ENCODE measurements at places on chromosomes 12 and 14. TPM values are rescaled to one million over a fixed set of nuclear protein-coding genes. Genes with fewer than 3 reads are reported as not detected.

Gene PSMD9
- 45.3 TPM for total RNA-seq

Gene TTLL5
- total RNA-seq = 17.9 TPM

Gene MRPS35
- total RNA-seq = 53.5 TPM

Gene RHOF
- 15.0 TPM for total RNA-seq

DNA sequence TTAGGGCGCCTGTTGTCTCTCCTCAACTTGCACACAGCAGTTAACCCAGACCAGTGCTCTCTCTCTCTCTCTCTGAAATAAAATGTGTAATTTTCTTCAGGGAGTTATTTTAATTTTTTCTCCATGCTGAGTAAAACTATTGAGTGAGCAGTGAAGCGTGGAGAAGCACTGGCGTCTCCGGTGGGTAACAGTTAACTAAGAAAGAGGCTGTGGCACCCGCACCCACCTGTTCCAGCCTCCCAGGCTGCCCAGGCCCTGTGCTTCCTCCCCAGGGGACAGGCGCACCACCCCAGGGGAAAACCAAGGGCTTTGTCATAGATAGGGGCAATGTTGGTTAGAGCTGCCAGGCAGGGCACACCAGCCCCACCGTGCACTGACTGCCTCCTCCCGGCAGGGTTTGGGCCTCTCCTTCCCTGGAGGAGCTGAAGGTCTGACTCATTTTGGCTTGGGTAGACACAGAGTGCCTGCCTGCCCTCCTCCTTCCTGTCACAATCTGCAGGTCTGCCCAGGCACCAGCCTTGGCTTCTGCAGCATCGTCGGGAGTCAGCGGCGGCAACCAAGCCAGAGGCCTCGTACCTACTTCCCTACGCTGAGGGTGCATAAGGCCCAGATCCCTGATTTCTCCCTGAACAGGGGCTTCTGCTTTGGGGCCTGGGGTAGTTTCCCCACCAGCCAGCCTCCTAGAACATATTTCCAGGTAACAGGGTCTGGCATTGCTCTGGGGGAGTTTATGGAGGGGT lies 3.9 kb downstream of the HOXC5 start:
- no peak for DNase-seq

DNA sequence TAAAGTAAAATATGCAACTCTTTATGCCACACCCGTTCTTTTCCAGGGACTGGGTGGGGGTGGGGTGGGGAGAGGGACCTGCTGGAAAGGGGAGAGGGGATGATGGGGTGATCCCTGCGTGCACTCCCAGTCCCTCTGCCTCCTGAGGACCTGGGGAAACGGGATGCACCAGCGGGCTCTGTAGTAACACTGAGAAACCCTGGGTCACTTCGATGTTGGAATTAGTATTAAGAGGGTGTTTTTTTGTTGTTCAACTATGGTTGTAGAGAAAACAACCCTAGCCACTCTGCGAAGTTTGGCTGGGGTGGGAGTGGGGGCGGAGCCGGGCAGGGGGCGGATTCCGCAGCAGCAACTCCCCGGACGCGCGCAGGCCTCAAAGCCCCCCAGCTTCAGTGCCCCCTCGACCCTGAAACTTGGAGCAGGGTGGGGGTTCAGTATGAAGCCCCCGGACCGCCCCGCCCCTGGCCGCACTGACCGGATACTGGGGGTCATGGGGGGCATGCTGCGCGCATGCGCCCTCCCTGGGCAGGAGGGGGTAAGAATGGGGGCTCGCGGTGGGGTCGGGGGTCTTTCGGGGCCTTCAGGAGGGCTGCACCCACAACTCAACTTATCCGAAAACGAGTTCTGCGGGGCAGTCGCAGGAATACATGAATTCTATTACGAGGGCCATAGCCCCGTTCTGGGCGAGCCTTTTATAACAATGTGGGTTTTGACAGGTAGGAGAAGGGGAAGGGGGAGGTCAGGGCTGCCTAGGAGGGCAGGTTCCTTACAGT lies 1.3 kb upstream of the ARHGEF25 start:
- DNase-seq = no peak

DNA sequence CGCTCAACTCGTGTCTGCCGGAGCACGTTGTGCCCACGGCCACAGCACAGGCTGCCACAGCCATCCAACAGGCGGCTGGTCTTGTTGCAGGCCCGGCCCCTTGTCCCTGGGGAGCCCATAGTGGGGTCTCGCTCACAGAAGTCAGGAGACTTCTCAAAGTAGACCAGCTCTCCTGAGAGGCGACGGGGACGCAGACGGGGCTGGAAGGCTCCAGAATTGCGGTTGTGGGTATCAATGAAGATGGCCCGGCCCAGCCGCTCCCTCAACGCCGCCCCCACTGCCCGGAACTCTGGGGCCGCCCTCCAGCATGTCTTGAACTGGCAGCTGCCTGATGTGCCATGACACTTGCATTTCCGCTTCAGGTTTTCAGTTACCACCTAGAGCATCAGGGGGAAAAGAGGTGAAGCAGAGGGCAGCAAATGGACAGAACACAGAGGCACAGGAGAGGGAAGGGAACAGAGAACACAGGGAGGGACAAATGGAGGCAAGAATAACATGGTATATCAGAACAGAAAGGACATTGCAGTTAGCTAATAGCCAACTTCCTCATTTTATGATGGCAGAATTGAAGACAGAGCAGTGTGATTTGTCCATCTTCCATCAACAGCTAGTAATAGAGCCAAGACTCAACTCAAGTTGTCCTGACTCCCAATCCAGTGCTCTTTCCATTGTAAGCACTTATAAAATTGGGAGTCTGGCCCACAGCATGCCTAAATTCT lies 5.2 kb downstream of the WNT10B start:
- DNase-seq = no peak

DNA sequence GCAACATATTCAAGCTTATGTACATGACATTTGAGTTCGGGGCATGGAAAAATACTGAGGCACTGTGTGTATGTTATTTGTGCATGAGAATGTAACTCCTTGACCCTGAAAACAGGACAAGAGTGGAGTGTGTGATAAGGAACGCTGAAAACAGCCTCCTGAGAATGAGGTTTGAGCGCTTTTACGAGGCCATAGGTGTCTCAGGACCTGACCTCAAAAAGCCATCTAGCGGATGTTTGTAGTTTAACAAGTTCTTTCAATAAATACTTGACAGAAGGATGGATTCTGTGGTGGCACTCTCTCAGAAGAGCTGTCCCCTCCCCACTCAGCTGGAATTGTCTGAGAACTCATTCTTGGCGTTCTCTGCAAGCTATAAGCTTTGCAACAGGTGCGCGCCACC lies 350.5 kb upstream of the TMTC1 start:
- no peak for DNase-seq

GRCh38 chr14:105935384-105935783 lies 409.0 kb downstream of the TMEM121 start:
- DNase-seq = peak; percentile 36

DNA sequence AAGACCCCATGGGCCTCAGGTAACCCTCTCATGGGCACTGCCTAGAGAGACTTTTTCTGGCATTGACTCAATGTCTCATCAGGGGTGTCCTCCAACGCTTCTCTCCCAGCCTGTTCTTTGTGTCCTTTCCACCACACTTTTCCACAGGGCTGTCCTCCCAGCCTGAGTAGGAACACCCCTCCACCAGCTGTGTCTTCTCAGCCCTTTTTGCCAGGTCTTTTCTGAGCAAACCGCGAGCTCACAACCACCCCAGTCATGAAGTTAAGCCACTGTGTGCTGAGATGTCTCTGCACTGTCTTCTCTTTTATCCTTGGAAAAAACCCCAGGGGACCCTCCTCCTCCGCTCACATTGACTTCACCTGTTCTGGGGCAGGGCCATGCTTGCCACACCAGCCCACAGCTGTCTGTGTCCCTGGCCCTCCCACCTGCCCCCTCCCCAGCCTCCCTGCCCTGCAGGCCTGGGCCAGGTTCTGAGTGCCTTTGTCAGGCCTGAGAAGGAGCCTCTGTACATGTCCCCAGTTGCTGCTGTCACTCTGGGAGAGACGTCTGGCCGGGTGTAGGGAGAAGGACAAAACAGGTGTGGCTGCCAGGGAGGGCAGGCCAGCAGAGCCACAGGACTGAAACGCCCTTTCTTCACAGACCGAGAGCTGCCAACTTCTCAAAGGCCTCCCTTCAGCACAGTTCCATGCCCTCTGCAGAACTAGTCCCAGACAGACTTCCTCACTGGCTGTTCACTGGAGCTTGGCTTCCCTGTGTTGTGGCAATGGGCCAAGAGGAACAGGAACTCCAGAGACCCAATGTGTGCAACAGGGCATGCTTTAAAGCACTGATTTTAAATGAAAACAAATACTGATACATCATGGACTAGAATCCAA lies 50.5 kb upstream of the PNMA1 start:
- DNase-seq = peak; percentile 86

- DNase-seq = no peak
Observed at GRCh38 chr12:121170611-121171260, 38.1 kb downstream of the P2RX7 start.

GRCh38 chr12:64669270-64669842 lies 59.1 kb downstream of the RASSF3 start:
- peak; percentile 77 for DNase-seq

DNA sequence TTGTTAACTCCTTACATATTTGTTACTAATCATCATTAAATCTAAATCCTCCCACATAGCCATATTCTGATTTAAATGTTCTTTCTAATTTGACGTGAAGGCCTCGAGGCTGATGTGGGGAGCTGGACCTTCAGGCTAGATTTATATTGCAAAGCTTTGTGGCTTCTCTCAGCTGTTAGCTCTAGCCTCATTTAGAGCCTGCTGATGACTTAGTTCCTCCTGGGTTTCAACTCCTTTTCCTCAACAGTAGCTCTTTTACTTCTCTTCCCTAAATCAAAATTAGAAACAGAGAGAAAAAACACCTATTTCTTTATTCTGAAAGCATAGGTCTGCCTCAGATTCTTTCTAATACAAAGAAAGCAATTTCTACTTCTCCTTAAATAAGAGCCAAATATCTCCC lies 477.5 kb upstream of the CCDC196 start:
- DNase-seq = no peak

- DNase-seq = no peak
Observed at GRCh38 chr12:117724543-117724942, 244.2 kb downstream of the KSR2 start.
